ENCODE measurements at places on chromosomes 11 and 22. TPM values are rescaled to one million over a fixed set of nuclear protein-coding genes. Genes with fewer than 3 reads are reported as not detected.

DNA sequence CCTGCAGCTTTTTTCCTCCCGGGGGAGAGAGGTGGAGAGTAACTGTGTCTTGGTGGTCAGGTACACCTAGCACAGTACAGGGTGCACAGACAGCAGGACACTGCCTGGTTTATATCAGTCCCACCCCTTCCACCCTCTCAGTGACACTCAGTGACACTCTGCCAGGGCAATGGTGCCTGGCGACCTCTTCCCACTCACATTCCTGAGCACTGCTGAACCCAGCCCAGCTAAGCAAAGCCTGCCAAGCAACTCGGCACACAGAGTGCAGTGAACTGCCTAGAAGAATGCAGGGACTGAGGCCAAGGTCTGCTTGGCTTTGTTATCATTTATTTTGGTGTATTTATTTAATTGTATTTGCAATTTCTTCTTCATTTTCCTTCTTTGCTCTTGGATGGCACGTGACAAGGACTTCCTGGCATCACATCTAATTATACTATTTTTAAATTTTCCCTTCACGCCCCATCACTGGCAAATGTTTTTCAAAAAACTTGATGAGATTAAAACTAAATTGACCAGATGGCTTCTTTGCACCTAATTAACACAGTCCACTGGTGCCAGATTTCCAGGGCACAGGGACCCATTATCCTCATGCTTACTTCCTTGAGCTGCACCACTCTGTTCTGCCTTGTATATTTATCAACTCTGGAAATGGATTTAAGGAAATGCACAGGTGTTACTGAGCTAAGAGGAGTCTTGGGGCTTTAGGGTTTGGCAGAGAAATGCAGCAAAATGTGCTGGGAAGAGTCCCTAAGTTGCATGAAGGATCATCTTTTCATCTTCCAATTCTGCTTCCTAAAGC is 205.6 kb downstream of the ADAMTS15 start:
- DNase-seq: no peak

- peak; percentile 36 for DNase-seq
Measured at GRCh38 chr22:18065256-18065655, 12.5 kb upstream of the PEX26 start.

DNA sequence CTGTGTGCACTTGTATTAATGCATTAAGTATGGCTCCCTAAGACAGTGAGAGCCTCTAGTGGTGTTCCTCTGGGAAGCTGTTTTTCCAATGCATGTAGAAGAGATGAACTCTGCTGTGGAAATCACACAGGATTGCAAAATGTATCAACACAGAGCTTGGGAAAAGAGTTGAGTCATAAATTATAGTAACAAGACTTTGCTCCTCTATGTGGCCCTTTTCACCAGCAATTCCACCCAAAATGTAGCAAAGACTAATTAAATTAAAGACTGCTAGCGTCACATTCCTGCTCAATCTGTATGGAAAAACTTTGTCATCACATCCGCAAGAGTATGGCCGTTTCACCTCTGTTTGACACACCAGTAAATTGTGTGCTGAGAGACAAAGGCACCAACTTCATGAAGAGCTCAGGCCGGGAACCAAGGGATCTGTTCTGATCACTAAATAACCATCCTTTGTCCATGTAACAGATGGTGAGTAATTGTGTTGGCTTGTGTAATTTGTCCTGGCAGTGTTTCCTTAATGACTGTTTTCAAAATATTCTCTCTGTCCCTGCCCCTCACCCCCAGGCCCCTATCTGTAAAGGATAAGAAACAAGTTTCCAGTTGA is 209.2 kb upstream of the SORL1-AS1 start:
- peak; percentile 54 for DNase-seq

The BANF1 gene
- 153 TPM for total RNA-seq

- DNase-seq: peak; percentile 53
Measured at GRCh38 chr22:20238536-20238900, 29.6 kb downstream of the RTN4R start.

The ABCC8 gene
- total RNA-seq: not detected

GRCh38 chr22:29691636-29692326 is 28.0 kb upstream of the CABP7 start:
- DNase-seq: no peak

The PIM3 gene
- total RNA-seq: 58.1 TPM

The PATE2 gene
- total RNA-seq: not detected

- DNase-seq: no peak
Measured at GRCh38 chr11:32426819-32427615, 8.3 kb downstream of the WT1 start.

DNA sequence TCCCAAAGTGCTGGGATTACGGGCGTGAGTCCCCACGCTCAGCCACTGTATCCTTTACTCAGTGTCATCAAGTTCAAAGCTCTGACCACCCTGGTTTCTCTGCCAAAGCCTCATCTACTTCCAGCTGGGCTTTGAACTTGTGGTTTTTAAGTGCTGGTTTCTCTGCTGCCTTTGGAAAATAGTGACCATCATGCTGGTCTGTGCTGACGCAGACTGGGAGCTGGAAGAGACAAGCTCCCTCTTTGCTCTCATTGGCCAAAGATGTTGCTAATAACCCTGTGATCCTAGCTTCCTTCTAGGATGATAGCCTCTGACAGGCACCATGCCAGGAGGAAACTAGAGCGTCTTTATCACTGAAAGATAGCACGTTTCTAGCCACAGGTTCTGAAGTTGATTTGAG is 62.4 kb downstream of the ALX4 start:
- DNase-seq: no peak

The SHISA8 gene
- total RNA-seq: 8.8 TPM

The ART5 gene
- total RNA-seq: not detected

DNA sequence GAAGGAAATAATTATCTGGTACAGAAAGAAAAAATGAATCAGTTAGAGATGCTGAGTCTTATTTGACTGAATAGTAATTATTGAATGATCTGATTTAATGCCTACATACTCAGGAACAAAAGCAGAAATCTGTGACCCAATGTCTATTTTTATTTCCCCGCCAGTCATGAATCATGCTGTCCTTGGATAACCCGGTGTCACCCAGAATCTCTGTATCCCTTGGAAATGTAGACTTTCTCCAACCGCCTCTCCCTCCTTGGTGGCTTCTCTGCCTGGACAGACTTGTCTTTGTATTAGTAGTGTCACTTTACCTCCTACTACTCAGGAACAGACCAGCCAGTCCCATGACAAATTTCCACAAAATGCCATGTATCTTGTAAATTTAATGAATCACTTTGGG is 173.3 kb upstream of the PDGFD start:
- peak; percentile 32 for DNase-seq

The PRDM11 gene
- 10.2 TPM for total RNA-seq

DNA sequence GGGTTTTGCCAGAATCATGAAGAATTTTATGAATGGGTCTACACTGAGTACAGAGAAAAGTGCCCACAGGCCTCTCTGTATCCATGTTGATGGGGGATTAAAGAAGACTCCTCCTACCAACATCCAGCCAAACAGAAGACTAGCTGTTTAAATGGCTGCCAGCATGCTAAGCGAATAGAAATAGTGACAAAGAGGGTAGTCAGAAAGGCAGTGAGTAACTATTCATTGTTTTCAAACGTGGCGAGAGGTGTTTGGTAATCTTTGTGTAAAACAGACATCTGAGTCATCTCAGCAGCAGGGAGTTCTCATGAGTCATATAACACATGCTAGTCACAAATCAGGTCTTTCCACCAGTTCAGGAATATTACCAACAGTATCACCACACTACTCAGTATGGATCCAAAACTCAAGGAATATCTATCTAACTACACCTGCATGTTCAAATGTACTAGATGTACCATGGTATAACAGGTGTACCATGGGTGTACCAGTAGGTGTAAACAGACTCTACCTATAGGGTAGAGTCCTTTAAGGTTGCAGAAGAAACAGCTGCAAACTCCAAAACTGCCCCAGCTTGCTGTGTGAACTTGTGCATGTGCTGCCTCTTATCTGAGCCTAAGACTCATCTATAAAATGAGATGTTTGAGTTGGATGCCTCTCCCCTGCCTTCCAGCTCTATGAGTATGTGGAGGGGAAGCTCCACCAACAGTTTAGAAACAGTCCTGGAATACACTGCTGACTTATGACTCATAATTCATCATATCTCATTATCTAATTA is 82.0 kb downstream of the SLC1A2 start:
- DNase-seq: peak; percentile 99

The TPBGL gene
- total RNA-seq: 0.33 TPM

- DNase-seq: peak; percentile 42
Measured at GRCh38 chr11:114197799-114198500, 98.2 kb upstream of the NNMT start.

DNA sequence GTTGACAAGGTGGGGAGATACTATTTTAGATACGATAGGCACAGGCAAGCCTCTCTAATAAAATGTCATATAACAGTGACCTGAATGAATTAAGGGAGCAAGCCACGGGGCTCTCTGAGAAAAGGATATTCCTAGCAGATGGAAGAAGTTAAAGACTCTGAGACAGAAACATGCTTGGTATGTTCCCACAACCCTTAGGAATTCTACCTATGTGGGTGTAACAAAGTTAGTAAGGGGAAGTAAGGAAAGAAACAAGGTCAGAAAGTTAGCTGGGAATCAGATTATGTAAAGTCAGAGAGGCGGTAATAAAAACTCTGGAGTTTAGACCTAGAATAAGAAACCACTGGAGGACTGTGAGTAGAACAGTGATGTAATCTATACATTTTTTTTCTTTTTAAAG is 59.7 kb upstream of the GDPD4 start:
- DNase-seq: peak; percentile 13

The NLRP6 gene
- not detected for total RNA-seq

DNA sequence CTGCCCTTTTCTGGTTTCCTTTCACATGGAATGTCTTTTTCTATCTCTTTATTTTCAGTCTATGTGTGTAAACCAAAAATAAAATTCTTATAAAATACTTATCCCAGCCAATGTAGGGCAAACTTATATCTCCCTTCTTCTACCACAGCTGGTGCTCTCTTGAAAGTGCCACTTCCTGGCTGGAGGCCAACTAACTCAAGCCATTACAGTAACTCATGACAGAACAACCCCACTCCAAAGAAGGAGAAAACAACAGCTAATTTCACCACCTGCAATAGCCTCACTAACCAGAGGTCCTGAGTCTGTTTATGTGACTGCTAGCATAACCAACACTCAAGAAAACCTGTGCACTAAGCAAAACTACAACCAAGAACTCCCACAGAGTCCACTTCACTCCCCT is 74.9 kb upstream of the DBX1 start:
- DNase-seq: no peak

GRCh38 chr11:19013181-19013857 is 47.2 kb downstream of the MRGPRX2 start:
- no peak for DNase-seq

DNA sequence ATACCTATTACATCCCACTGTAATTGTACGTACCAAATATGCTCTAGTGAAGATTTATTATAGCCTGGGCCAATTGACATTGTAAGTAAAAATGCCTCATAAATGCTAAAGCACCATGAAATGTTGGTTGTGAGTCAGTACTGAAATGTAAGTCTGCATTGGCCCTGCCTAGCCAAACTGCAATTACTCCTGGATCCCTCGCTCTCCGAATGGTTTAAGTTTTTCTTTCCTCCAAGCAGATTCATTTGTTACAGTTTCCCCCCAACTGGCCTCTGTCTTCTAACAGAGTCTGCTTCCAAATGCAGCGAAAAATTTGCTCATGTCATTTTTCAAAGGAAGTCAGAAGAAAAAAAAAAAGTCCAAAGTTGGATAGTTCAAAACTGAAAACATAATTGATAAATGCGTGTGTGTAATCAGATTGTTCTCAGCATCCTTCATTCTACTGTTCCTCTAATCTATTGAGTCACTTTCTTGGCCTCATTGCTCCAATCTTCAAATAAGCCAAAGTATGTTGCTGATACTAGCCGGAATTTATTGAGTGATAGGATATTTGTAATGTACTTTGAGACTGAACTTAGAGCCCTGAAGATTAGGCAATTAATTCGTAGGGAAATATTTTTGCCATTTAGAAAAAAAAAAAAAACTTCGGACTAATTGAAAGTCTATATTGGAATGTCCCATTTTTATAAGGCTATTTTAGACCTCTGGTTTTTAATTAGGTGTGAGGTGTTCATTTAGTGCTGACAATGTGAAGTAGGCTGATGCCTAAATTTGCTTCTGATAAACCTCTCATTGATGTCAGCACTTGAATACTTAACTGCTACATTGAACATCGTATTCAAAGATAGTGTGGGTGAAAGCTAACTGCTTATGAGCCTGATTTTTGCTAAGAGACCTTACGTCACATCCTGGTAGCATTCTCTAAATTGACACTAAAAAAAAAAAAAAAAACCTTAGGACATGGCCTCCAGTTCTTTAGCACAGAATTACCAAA is 93.4 kb downstream of the WT1 start:
- DNase-seq: no peak

DNA sequence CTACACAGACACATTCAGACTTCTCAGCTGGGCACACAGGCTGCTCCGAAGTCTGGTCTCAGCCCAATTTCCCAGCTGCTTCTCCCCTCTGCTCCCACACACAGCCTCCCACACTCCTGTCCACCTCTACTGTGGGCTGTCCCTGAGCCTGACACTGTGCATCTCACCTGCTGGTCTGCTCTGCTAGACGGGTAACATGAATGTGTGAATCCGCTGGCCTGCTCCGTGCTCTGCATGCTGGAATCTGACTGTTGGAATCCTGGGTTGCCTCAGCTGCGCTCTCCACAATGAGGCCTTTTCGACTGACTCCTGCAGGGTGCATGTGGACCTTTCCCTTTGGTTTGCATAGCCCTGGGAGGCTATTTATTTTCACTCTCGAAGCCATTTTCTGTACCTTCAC is 489.5 kb upstream of the B3GAT1 start:
- DNase-seq: no peak

- no peak for DNase-seq
Measured at GRCh38 chr11:17611503-17612220, 64.6 kb downstream of the OTOG start.

The DAGLA gene
- total RNA-seq: 3.7 TPM

DNA sequence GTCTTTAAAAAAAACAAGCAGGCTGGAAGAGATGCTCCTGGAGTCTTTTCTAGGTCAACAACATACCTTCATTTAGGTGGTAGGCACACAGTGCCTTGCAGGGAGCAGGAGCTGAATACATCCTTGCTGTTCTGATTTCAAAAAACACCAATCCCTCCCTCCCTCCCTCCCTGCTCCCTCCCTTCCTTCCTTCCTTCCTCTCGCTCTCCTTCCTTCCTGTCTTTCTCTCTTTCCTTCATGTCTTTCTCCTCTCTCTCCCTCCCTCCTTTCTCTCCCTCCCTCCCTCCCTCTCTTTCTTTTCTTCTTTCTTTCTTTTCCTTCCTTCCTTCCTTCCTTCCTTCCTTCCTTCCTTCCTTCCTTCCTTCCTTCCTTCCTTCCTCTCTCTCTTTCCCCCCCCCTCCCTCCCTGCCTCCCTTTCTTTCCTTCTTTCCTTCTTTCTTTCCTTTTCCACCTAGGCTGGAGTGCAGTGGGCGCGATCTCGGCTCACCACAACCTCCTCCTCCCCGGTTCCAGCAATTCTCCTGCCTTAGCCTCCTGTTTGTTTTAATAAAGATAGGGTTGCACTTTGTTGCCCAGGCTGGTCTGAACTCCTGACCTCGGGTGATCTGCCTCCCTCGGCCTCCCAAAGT is 245.1 kb downstream of the MIAT start:
- no peak for DNase-seq
